ENCODE measurements at places on chromosomes 11 and 22.

- no peak for DNase-seq
Measured at GRCh38 chr11:48244804-48245203, at the start of gene OR4X2. Gene OR4X2, plus strand, starts transcription at chr11:48245104. Its CDS starts 0 bp downstream, at chr11:48245104.

- no peak for DNase-seq
Measured at GRCh38 chr11:65945430-65945911, at the start of gene TSGA10IP. Gene TSGA10IP, plus strand, starts transcription at chr11:65945480. Its CDS starts 196 bp downstream, at chr11:65945676.

DNA sequence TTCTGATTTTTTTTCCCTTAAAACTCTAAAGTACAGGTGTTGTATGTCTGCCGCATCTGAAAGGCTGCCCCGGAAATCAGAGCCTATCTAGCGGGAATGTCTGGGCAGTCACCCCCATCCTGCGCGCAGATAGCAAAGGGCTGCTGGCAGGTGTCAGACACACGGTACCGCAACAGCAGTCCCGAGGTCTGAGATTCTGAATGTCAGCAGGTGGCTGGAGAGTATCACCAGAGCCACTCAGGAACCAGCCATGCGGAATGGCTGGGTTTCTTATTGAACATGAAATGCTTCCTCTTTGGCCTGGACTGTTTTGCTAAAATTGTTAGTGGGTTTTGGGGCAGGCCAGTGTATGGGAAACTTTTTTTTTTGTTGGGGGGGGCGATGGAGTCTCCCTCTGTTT is 53.3 kb downstream of the CERK start:
- no peak for DNase-seq

GRCh38 chr11:10441652-10442503 is 13.2 kb upstream of the AMPD3 start:
- DNase-seq = no peak

- DNase-seq = no peak
Measured at GRCh38 chr11:59281177-59281576, 68.5 kb upstream of the MPEG1 start.

DNA sequence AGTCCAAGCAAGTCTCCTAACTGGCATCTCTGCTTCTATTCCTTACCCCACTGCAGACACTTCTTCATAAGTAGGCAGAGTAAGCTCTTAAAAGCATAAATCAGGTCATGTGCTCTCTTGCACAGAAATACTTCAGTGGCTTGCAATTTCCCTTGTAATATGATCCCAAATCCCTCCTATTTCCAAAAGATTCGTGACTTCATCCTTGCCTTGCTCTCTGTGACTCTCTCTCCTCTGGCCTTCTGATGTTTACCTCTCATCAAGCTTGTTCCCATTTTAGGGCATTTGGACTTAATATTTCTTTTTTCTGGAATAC is 37.4 kb upstream of the NCR3LG1 start:
- DNase-seq = no peak

- no peak for DNase-seq
Measured at GRCh38 chr11:128200467-128200866, 386.9 kb downstream of the ETS1 start.

- no peak for DNase-seq
Measured at GRCh38 chr11:69241075-69241740, 52.7 kb upstream of the MYEOV start.

GRCh38 chr22:48371391-48371790 is 1456.3 kb downstream of the BRD1 start:
- no peak for DNase-seq

GRCh38 chr11:36295926-36296325 is at the start of gene PRR5L:
Gene PRR5L, plus strand, starts transcription at chr11:36296288. Its CDS starts 104,834 bp downstream, at chr11:36401122.
- no peak for DNase-seq

DNA sequence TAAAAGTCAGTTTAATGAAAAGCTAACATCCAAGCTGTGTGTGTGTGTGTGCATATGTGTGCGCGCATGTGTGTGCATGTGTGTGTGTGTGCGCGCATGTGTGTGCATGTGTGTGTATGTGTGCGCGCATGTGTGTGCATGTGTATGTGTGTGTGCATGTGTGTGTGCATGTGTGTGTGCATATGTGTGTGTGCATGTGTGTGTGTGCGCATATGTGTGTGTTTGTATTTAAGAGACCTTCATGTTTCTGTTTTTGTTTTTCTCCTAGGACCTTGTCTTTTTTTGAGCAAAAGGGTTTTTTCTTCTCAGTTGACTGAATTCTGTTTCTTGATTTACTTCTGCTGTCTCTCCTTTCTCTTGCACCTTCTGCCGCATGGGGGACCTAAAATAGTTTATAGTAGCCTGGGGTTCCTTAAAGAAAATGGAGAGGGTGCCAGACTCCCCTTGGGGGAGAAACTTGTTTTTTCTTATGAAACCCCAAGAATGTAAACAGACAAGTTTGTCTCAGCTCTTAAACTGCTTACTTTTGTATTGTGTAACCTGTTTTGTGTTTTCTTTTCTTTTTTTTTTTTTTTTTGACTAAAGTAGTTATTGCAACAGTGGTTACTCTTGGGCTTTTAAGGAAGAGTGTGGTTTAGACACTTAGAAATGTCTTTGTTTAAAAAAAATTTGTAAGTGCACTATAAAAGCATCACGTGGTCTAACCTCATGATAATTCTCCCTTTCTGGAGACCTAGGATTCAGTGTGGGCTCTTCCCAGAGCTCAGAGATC is 53.0 kb downstream of the OSBPL5 start:
- DNase-seq = no peak

Measured in effector memory CD4-positive, alpha-beta T cell (primary cell).